HS-27A (cell line): ENCODE measurements at places on chromosomes 4 and X.

DNA sequence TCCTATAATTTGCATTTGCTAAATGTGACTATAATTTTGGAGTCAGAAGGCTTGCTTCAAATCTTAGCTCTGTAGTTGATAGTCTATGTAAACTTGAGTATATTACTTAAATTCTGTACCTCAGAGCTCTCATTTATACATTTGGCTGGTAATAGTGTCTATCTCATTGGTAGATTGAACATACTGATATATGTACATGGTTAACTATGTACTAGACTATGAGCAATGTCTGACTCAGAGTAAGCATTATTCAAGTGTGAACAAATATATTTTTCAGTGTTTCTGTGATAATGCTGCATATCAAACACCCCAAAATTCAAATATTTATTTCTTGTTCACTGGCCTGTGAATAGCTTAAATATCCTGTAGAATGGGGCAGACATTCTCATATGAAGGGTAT, 1568.9 kb upstream of the PABPC4L start:
- no peak for DNase-seq

DNA sequence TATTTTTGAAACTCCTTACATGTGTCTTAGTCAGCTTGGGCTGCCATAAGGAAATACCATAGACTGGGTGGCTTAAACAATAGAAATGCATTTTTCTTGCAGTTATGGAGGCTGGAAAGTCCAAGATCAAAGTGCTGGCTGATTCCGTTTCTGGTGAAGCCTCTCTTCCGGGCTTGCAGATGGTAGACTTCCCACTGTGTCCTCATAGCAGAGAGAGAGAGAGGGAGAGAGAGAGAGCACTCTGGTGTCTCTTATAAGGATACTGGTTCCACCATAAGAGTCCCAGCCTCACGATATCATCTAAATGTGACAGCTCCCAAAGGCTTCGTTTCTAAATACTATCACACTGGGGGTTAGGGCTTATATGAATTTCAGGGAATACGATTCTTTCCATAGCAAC, 39.7 kb downstream of the ENPEP start:
- DNase-seq: no peak

- no peak for DNase-seq
These were observed 12.9 kb downstream of the YTHDC1 start for GRCh38 chr4:68337004-68337403.

- no peak for DNase-seq
These were observed 109.8 kb upstream of the PCDH7 start for GRCh38 chr4:30610361-30610760.
